ENCODE measurements at places on chromosomes 7 and 10. TPM values are rescaled to one million over a fixed set of nuclear protein-coding genes. Genes with fewer than 3 reads are reported as not detected.

- no peak for DNase-seq
Measured at GRCh38 chr10:125726914-125727313, 7.4 kb downstream of the EDRF1 start.

DNA sequence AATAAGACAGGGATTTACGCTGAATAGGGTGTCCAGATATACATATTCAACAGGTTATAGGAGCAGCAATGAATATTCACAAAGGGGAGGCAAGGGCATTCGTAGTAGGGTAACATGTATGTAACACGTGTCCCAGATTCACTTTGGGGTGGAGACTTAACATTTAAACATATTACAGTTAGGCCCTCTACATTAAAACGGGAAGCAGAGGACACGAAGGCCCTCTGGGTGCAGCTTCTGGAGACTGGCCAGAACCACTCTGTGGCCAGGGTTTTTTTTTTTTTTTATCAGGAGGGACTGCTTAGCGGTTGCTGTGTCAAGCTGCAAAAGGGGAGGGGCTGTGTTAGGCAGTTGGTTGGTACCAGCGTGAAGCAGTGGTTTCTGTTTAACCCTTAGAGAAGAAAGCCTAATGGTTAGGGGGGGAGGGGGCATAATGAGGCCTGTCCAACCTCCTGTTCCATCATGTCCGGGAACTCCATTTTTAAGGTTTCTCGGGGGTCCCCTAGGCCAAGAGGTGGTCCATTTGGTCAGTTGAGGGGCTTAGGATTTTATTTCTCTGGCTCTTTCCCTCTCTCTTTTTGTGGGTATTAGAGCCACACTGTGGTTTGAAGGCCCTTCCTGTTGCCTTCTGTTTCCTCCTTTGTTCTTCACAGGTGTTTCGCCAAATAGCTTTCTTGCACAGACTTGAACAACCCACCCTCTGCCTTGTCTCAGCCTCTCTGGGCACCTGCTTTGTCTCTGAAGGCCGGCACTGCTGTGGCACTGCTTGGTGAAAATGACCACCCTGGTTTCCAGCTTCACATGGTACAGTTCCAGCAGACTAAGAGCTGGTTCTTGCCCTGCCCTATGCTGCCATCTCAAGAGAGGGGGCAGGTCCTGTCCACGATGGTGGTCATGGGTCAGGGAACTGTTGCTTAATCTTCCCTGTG, 26.4 kb downstream of the PRF1 start:
- peak; percentile 46 for DNase-seq

GRCh38 chr10:114345701-114346100, 58.6 kb downstream of the AFAP1L2 start:
- no peak for DNase-seq

DNA sequence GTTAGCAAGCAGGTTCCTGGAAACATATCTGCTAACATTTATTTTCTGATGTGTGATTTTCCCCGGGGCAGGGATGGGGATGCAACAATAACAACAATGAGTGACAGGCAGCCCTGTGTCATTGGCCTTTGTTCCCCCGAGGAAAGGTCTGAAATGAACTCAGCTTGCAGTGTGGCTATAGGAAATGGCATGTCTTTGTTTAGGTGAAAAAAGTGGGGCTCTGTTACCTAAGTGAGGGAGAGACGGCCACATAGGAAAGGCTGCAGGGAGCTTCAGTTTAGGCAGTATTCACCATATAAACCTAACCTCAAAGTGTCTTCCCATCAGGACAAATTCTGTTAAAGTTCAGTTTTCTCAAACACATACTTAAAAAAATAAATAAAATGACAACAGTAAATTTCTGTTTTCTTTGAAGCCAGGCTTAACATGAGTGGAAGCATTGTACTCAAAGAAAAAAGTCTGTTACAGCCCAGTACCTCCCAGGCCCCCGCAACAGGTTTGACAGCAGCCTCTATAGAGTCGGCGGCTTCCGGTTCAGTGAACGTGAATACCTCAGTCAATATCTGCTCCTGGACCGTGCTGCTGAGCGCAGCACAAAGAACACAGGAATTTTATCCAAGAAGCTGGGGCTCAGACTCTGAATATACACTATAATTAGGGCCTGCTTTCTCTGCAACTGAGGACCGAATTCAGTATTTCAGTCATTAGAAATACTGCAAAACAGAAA, 168.3 kb downstream of the GLI3 start:
- no peak for DNase-seq

GRCh38 chr7:19522486-19522885, 186.4 kb downstream of the POLR1F start:
- DNase-seq = no peak

- DNase-seq = no peak
Measured at GRCh38 chr7:8365499-8366110, 67.8 kb upstream of the NXPH1 start.

- no peak for DNase-seq
Measured at GRCh38 chr7:138979226-138979979, 1.8 kb downstream of the KIAA1549 start.

DNA sequence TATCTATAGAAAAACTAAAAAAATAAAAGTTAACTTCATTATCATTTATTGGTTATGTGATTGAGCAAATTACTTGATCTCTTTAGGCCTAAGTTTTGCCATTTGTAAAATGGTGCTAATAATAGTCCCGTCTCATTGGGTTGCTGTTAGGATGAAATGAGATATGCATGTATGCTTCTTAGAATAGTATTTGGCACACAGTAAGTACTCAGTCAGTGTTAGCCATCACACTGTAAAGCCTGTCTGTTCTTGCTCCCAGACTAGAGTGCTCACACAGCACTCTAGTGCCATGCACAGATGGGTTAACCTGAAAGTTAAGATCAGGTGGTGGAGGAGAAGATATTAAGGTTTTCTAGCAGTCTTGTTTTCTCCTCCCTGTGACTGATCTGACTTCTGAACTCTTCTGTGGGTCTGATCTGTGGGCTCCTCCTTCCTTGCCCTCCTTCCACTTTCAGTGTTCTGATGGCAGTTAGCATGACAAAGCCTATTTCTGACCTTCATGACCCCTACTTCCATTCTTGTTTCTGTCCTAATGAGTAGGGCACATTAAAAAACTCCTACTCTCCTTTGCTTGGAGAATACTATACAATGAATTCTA, 167.5 kb downstream of the RNLS start:
- DNase-seq = no peak

DNA sequence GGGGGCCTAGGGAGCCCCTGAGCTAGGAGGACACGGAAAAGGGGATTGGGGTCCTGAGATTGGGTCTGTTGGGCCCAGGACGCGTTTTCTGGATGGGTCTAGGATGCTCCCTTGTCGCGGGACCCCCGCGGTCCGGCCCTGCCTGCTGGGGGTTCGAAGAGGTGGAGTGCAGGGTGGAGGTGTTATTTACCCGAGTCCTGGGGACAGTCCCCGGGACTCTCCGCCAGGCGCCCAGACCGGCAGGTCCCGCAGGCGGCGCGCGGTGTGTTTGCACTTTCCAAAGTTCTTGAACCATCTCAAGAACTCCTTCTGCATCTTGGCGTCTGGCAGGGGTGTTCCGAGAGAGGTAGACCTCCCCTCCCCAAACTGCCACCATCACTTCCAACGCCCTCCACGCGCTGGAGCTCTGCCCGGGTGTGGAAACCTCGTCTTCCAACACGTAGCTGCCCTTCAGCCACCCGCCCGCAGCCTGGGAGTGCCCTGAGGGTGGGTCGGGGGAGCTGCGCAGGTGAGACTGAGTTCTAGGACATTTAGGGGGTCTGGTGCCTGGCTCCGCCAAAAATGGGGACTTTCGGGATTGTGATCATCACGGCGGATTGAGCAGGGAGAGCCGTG, 569 bp downstream of the CAV1 start:
- peak; percentile 50 for DNase-seq

- no peak for DNase-seq
Measured at GRCh38 chr10:24574161-24574560, 149.5 kb downstream of the ARHGAP21 start.

DNA sequence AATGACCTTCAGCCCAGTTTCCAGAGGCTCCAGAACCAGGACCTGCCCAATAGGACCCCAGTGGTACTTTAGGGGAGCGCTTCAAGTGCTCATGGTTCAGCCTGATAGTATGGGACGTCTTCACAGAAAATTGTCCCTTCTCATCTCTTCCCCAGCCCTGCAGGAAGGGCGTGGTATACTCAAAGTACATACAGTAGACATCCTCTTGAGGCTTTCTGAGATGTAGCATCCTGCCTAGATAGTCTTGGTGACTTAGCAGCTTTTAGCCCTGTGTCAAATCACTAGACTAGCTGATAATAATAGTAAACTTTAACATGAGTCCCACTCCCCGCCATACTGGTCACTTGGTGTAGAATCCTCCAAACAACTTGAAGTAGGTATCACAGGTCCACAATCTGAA, 193.2 kb downstream of the CYP26A1 start:
- no peak for DNase-seq

GRCh38 chr7:2409745-2410414, 6.5 kb downstream of the CHST12 start:
- no peak for DNase-seq

DNA sequence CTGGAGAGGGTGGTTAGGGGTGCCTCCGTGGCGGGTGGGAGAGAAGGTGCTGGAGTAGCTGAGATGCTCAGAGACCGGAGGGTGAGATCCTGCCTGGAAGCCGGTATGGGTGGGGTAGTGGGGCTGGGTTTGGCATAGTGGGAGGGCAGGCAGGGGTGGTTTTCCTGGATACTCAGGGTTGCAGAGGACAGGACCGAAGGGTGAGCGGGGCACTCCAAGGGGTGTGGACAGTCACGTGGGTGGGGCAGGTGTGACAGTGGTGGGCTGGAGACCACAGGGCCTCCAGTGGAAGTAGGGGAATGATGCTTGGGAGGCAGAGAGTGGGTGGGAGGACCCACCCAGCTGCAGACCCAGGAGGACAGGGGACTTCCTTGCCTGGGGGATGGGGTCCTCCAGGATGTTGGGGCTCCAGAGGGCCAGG, 1.9 kb downstream of the SCART1 start:
- DNase-seq = no peak

- no peak for DNase-seq
Measured at GRCh38 chr10:79417731-79418130, 27.7 kb downstream of the ZCCHC24 start.

DNA sequence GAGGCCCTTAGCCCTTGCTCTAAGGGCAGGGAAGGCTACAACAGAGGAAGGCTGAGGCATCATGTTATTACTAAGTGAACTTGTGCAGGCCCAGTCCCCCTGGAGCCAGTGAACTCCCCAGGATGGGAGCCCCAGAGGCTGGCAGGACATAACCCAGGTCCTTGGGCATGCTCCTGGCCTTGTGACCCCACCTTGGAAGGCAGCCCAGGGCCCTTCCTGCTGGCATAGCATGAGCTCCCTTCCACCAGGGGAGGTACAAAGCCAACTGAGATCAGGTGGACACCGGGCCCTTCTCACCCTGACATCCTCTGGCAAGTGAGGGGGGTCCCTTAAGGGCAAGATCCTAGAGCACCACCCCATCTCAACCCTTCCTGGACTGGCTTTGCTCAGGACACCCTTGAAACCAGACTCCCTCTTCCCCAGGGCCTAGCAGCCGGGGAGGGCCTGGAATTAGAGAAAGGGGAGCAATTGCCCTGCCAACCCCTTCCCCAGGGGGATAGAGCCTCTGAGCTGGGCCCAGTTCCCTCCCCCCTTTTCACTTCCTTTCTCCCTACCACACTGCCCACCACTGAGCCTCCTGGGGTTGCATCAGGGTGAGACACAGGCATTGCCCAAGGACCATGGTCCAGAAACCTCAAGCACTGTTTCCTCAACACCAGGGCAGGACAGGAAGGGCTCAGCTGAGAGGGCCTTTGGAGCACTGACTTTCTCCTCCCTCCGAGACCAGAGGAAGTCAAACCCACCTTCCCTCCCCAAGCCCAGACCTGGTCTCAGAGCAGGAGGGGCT, 1.8 kb upstream of the VSIR start:
- no peak for DNase-seq

GRCh38 chr10:477620-478019, 211.8 kb downstream of the DIP2C start:
- no peak for DNase-seq

- DNase-seq = no peak
Measured at GRCh38 chr10:5040010-5040673, 36.5 kb upstream of the AKR1C2 start.

DNA sequence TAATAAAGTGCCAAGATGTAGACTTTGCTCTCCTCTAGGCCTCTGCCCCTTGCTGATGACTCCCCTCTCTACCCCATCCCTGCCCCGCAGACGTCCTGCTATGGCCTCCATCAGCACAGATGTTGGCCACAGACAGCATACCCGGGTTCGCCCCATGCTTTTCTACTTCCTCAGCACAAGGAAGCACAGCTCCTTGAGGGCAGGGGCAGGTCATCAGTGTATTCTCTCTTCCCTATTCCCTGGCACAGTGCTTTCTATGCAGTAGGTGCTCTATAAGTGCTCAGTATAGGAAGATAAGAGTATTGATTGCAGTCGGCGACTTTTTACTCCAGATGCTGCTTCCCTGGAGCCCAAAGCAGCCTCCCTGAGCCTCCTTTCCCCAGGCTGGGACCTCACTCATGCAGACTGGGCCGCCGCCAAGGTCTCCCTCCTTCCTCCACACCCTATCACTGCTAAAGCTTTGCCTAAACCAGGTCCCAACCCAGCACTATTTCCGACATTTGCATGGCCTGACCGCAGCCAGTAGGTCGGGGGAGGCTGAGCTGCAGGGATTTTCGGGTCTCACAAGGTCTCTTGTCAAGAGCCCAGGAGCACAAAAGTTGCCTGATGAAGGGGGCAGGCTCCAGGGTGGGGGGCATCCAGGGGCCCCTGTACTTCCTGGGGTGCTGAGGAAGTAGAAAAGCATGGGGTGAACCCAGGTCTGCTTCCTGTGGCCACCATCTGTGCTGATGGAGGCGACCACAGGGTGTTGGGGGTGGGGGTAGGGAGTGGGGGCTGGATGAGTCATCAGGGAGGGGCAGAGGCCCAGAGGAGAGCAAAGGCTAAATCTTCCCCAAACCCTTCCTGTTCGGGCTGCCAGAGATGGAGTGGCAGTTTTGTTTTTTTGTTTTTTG, 8.0 kb downstream of the CALHM3 start:
- DNase-seq = peak; percentile 80

GRCh38 chr10:5046410-5046809, 42.8 kb upstream of the AKR1C2 start:
- no peak for DNase-seq

- DNase-seq = no peak
Measured at GRCh38 chr10:93485690-93486089, 3.6 kb upstream of the MYOF start.

DNA sequence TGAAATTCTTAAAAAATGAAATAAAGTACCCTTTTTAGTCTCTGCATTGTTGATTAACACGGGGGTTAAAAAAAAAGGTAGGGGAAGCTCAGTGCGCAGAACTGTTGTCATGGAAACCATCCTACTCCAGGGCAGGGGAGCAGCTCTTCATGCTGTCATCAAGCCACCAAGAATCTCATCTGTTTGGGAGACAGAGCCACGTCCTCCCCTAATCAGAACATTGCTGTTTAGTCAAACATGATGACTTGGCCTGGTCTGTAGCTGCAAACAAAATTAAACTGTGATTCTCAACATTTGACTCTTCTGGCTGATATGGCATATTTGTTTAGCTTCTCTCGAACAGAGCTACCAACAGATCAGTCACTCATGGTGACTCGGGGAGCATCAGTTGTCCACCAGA, 254.4 kb upstream of the KLF14 start:
- DNase-seq = peak; percentile 52

Gene CYP3A4
- not detected for total RNA-seq

Gene FAM25C
- total RNA-seq = not detected

Gene MARCHF5
- 11.7 TPM for total RNA-seq

Gene NKX1-2
- total RNA-seq = not detected

Gene FGF8
- total RNA-seq = 0.32 TPM

Gene CYP2C19
- not detected for total RNA-seq
